ENCODE measurements at places on chromosomes 2 and 18. TPM values are rescaled to one million over a fixed set of nuclear protein-coding genes. Genes with fewer than 3 reads are reported as not detected.

DNA sequence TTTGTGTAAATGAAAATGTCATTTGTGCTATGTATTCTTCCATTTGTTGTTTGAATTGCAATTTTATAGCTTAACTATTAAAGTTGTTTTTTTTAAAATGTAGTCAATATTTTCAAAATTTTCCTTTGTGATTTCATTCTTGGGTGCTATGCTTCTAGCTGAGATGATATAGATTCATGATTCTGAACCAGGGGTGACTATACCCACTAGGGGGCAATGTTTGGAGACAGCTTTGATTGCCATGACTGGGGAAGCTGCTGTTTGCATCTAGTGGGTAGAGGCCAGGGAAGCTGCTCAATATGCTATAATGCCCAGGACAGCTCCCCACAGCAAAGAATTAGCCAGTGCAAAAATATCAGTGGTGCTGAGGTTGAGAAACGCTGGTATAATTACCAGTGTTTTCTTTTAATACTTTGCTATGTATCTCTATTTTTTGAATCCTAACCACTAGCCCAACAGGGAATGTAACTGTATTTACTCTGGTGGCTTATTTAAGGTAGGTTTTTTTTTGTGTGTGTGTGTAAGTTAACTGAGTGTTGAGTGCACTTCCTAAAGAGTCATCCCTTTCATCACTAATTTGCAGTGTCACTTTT lies 99.7 kb downstream of the MEP1B start:
- no peak overlapping the region for H3K4me3 ChIP-seq
- no peak overlapping the region for H3K27ac ChIP-seq
- no peaks in the 10 kb centered on the region for H3K27me3 ChIP-seq

The HRH4 gene
- not detected for total RNA-seq

The TMEM182 gene
- 1.7 TPM for total RNA-seq

DNA sequence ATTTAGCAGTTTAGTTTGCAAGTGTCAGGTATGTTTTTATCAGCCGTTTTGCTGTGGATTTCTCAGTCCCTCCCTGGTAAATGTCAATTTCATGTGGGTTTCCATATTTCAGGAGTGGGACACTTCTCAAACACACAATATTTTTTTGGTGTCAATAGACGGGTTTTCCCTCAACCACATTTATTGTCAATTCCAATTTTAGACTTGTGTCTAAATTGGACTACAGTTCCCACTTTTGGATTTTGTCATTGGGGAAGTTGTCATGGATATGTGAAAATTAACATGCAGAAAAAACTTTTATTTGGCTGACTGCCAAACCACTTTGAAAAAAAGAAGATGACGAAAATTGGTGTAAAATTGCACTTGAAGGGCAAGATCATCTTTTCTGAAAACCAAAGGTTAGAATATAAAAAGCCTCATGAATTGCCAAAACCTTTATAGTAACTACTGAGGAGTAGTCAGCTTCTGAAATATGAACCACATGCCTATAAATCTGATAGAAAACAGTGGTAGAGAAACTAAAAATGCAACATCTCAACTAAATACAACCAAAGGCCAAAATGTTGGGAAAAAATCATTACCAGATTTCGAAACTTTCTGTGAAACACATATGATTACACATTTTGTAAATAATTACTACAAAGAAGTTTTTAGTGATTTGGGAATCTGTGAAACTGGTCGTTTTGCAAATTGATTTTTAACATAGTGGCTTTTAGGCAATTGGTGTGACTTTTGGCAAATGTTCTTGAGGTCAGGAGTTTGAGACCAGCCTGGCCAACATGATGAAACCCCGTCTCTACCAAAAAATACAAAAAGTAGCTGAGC lies 106.4 kb downstream of the BCL2L11 start:
- H3K36me3 ChIP-seq = no peaks in the 10 kb centered on the region
- no peak overlapping the region for H3K4me3 ChIP-seq
- no peak overlapping the region for H3K27ac ChIP-seq
- no peaks in the 10 kb centered on the region for H3K27me3 ChIP-seq

- H3K4me1 ChIP-seq = no peaks in the 10 kb centered on the region
- no peak overlapping the region for H3K4me3 ChIP-seq
- no peak overlapping the region for H3K27ac ChIP-seq
- no peaks in the 10 kb centered on the region for H3K27me3 ChIP-seq
Measured at GRCh38 chr18:68874361-68874760, 76.5 kb downstream of the CCDC102B start.

DNA sequence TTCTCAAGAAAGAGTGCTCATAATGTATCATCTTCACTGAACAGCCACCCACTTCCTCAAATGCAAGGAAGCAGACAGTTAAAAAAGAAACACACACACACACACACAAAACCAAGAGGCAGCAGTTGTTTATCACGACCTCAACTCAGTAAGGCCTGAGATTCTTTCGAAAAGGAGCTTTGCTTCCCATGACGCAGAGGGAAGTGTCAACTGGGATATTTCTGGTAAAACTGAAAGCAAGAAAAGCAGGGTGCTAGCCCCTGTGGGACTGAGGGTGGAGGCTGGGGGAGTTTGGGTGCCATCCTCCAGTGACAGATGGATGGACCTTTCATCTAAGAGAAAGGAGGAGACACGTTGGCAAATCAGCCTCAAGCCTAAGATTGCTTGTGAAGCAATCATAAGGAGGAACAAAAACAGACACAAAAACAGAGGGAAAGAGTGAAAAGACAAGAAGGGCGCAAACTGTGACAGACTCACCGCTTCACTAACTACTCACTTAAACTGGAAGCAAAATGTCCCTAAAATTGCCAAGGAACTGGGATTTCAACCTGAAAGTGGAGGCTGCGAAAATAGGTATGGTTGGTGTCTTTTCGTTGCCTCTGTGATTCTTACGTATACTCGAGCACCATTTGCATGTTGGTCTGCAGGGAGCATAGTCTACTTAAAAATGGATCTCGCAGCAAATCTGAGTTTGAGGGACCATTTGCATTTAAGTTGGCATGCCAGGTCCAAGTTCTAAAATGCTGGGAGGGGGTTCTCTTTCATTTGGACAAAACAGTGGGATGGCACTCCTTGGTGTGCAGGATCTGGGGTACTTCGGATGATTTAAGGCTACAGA lies at the start of gene ARHGAP25:
Gene ARHGAP25, plus strand, starts transcription at position 124 of the 838 bp plus-strand sequence. Its CDS starts 389 bp downstream, at position 513.
- H3K36me3 ChIP-seq = no peaks in the 10 kb centered on the region
- H3K27ac ChIP-seq = peak within 1 kb of the TSS; percentile 82
- H3K4me1 ChIP-seq = peaks cover 2% of the 10 kb centered on the region
- H3K4me3 ChIP-seq = peak within 1 kb of the TSS; percentile 39

GRCh38 chr2:120379916-120380893 lies 34.3 kb downstream of the INHBB start:
- no peak overlapping the region for H3K27ac ChIP-seq
- H3K27me3 ChIP-seq = no peaks in the 10 kb centered on the region
- H3K4me3 ChIP-seq = no peak overlapping the region
- no peaks in the 10 kb centered on the region for H3K36me3 ChIP-seq
- H3K4me1 ChIP-seq = no peaks in the 10 kb centered on the region
- no peak for DNase-seq

GRCh38 chr2:1627628-1628381 lies 116.5 kb downstream of the PXDN start:
- H3K4me1 ChIP-seq = peaks cover 26% of the 10 kb centered on the region
- H3K4me3 ChIP-seq = no peak overlapping the region
- no peak for DNase-seq
- no peaks in the 10 kb centered on the region for H3K27me3 ChIP-seq
- H3K36me3 ChIP-seq = peaks cover 7% of the 10 kb centered on the region

Data from upper lobe of left lung (tissue), 6 donors.